Stimulated activated CD8-positive, alpha-beta memory T cell treated with anti-CD3 and anti-CD28 coated beads, Interleukin-15, amount 100 ng/mL, for 1 hour (primary cell): ENCODE measurements at places on chromosomes 4 and X.

DNA sequence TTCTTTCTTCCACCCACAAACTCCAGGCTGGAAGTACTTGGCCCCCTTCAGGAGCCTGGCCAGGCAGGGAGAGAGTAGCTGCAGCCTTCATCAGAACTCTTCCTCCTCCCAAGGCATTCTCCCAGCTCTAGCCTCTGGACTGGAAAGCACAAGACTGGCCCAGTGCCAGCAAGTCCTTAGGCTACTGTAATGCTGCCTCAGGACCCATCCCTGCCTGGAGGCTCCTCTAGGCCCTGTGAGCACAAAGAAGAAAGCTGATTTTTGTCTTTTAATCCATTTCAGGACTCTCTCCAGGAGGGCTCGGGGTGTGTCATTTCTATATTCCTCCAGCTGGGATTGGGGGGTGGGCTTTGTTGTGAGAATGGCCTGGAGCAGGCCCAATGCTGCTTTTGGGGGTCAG lies 10.8 kb downstream of the AWAT2 start:
- no peak for DNase-seq

DNA sequence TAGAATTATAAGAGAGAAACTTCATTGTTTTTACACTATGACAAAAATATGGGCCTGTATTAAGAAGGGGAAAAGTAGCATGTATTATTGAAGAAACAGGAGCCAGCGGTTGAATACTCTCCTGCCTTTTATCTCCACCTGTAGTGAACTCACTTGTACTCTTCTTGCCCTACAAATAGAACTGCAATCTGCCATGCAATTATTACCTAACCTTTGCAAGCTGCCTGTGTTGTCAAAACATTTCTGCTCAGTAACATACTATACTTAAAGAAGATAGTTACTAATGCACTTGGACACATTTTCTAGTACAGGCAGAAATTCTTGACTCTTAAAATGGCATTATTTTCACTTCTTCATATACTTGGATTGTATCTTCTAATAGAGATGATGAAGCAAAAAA lies 818.4 kb upstream of the GRID2 start:
- no peak for DNase-seq

DNA sequence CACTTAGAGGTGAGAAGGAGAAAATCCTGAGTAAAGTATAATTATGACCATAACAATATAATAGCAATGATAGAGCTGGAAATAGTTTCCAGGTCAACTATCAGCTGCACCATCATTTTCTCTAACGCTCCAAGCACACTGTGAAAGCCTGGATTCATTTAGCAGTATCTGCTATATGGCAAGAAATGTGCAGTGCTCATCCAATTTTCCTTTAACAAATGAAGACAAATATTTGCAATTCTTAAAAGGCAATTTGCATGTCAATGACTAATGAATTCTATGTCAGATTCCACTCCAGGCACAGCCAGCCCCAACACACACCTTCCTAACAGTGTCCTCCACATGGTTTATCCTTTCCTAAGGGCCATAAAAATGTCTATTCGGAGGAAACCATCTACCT lies 12.7 kb downstream of the PRSS12 start:
- DNase-seq = no peak

DNA sequence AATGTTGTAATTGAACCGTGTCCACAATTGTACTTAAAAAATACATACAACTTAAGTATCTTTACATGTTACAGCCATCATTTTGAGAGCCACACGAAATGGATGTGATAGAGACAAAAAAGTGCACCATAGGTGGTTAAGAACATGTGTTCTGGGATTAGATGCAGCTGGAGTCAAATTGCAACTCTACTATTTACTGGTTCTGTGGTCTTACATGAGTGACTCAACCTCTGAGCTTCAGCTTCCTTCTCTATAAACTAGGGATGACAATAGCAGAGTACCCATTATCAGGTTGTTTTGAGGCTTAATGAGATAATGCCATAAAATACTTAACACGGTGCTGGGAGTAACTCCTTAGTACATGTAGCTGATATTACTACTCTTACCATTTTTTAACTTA lies 130.4 kb downstream of the IDS start:
- no peak for DNase-seq

DNA sequence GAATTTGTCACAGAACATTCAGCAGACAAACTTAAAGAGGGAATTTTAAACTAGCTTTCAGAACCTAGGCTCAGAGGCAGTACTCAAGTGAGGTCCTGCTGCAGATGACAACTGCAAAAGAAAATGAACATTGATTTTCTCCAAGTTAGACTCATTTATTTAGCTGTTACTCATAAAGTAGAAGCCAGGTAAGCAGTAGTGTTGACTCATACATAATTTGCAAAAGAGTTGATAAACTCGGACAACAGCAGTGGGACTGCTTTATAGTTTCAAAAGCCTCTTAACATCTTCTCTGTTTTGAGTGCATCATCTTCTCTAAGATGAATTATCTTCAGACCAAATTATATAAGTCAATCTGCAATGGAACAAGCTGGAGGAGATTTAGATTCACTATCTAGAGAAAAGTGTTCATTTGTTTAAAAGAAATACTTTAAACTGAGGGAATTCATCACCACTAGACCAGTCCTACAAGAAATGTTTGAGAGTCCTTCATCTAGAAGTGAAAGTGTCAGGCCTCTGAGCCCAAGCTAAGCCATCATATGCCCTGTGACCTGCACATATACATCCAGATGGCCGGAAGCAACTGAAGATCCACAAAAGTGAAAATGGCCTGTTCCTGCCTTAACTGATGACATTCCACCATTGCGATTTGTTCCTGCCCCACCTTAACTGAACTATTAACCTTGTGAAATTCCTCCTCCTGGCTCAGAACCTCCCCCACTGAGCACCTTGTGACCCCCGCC lies 49.5 kb downstream of the COQ2 start:
- DNase-seq = no peak

DNA sequence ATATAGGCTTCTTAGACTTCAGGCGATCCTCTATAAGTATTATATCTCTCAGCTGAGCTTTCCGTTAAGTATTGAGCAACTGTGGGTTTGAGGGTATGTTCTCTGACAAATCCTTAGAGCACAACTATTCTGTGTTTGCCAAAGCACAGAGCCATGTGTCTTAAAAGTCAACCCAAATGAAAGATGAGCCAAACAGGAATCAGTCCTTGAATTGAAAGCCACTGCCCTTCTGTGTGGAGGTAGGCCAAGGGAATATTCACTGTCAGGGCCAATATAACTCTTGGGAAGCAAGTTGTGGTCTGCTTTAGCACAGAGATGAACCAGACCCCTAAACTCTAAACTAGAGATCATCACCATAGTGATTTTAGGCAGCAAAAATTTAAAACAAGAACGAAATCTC lies 164.0 kb downstream of the STAG2 start:
- no peak for DNase-seq

DNA sequence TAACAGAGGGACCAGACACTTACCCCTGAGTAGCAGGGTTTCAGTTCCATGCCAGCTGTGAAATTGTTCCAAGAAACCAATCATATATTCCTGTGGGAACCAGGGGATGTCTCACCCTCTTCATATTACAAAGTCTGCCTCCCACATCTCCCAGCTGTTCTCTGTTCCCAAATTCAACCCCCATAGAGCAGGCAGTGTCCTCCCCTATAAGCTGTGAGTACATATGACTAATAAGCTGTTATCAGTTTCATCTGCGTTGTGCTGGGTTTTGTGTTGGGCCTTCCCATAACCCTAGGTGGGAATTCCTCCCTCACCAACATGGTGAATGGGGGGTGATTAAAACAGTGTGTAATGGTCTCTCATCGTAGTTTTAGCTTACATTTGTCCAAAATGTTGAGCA lies 41.0 kb downstream of the CEP44 start:
- DNase-seq = no peak

- no peak for DNase-seq
Measured at GRCh38 chr4:8817096-8817812, 54.4 kb downstream of the HMX1 start.

GRCh38 chrX:39857780-39858179 lies 240.0 kb downstream of the BCOR start:
- no peak for DNase-seq

- DNase-seq = no peak
Measured at GRCh38 chrX:111652719-111653118, 28.3 kb upstream of the ALG13 start.

- DNase-seq = no peak
Measured at GRCh38 chr4:136103616-136104015, 1428.7 kb downstream of the PCDH18 start.

DNA sequence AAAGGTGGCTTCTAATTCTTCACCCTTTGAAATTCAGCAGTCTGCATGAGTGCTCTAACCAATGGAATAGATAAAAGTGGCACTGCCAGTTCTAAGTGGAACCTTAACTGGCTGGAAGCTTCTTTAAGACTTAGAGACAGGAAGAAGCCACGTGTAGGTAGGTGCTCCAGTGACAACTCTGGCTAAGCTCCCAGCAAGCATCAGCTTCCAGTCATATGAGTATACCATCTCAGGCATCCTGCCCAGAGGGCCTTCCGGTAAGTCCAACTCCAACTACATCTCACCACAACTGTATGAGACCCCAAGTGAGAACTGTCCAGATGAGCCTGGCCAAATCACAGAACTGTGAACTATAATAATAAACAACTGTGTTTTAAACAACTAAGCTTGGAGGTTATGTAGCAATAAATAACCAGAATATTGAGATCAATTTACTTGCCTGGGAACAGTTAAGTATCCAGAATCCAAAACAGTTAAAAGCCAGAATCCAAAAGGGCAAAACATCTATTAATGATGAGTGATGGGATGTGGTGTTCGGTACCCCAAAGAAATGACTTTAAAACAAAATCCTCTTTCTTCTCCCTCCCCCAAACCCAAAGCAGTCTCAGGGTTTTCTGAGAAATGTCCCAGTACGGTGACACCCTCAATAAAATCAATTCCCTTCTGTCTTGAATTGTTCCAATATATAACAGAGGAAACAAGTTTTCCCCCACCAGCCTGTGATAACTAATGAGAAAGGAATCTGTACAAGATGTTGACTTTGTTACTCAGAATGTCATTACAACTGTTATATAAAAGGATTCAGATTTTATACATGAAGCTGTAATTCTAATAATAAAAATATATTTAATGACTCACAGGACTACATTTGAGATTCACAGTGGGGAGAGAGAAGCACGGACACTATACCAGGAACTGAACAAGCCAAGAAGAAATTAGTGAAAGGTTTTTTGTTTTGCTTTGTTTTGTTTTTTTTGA lies 4.2 kb downstream of the TSPAN5 start:
- DNase-seq = no peak
